ENCODE measurements at places on chromosomes 2 and 18.

GRCh38 chr2:197888321-197888720 is 83.9 kb downstream of the PLCL1 start:
- no peak for DNase-seq

GRCh38 chr2:116378786-116379185 is 1435.7 kb upstream of the DDX18 start:
- no peak for DNase-seq

DNA sequence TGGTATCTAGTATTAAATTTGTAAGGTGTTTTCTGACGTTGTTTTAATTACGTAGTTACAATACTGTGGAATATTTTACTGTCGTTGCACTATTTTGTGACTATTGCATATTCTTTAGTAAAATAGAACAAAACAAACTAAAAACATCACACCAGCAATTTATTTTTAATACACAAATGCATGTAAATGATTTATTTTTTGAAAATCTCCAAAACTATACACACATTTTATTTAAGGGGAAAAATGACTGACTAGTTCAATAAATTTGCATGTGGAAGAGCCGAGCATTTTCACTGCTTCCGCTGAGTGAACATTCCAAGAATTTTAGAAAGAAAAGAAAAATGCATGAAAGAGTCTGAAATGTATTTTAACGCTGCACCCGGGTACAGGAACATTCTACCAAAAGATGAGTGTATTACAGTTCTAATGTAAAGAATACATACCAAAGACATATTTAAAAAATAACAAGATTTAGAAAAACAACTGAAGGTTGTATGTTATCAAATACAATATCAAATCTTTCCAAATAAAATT is 257.7 kb downstream of the MEIS1 start:
- DNase-seq: no peak

DNA sequence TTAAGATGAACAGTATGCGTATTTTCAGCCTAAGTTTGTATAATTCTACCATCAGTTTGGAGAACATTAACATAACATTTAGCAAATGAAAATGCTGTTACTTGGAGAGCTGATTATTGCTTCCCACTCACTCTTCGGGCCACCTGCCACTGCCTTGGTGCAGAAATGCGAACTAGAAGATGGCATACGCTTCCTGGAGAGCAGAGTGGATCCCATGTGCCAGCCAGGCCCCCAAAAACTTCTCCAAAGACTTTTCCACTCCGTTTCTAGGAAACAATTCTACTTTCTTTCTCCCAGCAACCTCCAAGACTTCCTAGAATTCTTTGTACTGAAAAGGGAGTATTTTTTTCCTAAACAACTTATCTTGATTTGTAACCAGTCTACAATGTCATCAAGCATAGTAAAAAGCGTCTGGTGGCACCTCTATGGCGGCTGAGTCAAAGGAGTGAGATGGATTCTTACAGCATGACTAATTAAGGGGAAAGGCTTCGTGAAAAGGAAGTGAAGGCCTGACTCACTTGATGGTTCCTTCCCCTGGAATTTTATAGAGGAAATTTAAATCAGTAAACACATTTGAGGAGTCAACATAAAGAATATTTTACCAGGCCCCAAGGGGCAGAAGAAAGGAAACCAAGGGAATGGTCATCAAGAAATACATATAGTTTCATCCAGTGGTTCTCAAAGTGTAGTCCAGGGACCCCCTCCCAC is 36.6 kb downstream of the FEZ2 start:
- no peak for DNase-seq

DNA sequence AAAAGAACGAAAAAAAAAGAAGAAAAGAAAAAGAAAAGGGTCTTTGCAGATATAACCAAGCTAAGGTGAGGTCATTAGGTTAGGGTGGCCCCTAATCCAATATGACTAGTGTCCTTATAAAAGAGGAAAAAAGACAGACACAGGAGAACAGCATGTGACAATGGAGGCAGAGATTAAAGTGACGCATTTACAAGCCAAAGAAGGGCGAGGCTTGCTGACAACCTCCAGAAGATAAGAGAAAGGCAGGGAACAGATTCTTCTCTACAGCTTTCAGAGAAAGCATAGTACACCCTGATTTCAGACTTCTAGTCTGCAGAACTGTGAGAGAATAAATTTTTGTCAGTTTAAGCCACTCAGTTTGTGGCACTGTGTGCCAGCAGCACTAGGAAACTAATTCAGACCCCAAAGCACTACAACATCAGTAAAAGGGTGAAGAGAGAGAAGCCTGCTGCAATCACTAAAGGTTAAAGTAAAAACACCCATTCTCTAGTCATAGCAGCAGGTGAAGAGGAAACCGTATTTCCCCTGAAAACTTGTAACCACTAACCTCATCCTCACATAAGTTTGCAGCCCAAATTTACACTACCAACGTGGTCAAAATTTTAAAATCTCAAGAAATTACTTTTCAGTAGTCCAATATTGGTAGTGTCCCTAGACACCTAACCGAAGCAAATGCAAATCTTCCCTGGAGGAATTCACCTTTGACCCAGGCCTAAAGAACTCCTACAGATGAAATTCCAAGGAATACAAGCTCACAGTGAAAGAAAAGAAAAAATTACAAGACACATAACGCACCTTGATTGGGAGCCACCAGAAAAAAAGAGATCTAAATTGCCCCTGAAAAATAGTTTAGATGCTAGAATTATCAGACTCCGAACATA is 17.5 kb downstream of the REEP1 start:
- no peak for DNase-seq

GRCh38 chr18:8299054-8299980 is 309.9 kb upstream of the RAB12 start:
- DNase-seq: no peak

GRCh38 chr2:186595219-186595618 is 5.4 kb downstream of the ITGAV start:
- no peak for DNase-seq

- DNase-seq: no peak
Measured at GRCh38 chr2:240604939-240605716, 18.6 kb downstream of the CAPN10 start.

- no peak for DNase-seq
Measured at GRCh38 chr2:109350526-109350925, 221.5 kb downstream of the SH3RF3 start.

GRCh38 chr2:112433932-112434730 is 686 bp upstream of the RGPD8 start:
- DNase-seq: no peak

DNA sequence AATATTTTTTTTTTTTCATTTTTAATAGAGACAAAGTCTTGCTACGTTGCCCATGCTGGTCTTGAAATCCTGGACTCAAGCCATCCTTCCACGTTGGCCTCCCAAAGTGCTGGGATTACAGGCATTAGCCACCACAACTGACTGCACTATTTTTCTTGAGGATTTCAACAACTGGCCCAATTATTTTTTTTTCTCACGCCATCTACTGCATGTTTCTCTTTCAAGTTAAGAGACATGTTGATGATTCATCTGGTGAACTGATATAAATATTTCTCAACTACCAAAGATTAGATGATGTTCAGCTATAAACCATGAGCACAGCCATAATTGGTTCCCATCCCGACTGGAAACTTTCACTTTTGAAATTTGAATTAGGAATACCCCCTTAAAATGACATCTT is 688.4 kb upstream of the SYT4 start:
- DNase-seq: no peak

DNA sequence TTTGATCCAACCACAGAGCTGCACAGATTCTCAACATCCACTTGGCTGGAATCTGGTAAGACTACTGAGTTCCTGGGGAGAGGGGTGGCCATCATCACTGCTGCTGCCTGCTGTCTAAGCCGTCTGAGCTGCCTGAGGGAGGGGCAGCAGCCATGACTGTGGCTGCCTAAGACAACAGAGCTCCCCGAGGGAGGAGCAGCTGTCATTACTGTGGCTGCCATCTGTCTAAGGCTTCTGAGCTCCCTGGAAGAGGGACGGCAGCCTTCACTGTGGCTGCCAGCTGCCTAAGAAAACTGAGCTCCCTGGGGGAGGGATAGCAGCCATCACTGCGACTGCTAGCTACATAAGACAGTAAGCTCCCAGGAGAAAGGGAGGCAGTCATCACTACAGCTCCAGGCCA is 584.4 kb downstream of the NR4A2 start:
- DNase-seq: no peak

GRCh38 chr2:32900246-32900973 is 46.3 kb upstream of the LTBP1 start:
- no peak for DNase-seq

DNA sequence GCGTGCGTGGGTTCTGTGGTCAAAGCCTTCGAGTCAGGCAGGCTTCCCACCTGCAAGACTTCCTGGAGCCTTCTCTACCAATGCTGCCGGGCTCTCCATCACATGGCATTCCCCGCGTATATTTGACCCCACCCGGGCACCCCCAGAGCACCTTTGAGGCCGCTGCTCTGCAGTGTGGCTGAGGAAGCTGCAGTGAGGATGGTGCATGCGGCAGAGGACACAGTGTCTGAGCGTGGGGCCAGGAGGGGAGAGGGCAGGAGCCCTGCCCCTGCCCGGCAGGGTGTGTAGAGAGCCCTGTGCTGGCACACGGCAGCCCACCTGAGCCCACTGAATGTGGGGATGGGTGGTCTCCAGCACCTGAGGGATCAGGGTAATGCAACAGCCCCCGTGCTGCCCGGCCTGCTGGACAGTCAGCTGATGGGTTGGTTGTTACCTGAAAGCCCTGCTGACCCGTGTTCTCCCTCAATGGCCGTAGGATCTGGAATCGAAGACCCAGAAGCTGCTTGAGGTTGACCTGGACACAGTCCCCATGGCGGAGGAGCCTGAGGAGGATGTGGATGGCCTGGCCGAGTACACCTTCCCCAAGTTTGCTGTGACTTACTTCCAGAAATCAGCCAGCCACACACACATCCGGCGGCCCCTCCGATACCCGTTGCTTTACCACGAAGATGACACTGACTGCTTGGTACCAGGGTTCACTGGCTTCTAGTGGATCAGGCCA is 36.8 kb upstream of the GPR17 start:
- no peak for DNase-seq
